Activated naive CD8-positive, alpha-beta T cell treated with anti-CD3 and anti-CD28 coated beads, Interleukin-2, amount 10 ng/mL, durations not matched to agents 7 days and 5 days (primary cell): ENCODE measurements at places on chromosomes 5 and 9.

GRCh38 chr9:70421272-70422180 lies 7.1 kb upstream of the KLF9 start:
- no peak for DNase-seq

- no peak for DNase-seq
Measured at GRCh38 chr5:43225649-43226245, 33.7 kb downstream of the NIM1K start.

- no peak for DNase-seq
Measured at GRCh38 chr9:92600462-92601261, 64.9 kb upstream of the ECM2 start.

DNA sequence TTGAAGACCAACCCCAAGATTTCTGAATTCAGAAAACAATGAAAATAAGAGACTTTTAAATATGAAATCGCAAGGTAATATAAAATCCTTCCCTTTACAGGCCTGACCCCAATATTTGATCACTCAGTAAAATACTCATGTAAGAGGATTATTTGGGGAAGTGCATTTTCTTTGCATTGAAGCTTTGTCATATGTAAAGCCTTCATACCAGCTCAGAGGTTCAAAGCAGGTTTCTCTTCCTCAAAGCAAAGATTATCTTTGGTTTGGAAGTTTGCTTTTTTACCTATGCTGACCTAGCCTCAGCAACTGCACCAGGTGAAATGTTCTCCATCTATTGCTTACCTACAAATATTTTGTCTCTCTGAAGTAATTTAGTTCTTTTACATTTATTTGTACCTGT lies 106.5 kb upstream of the PARP8 start:
- no peak for DNase-seq

DNA sequence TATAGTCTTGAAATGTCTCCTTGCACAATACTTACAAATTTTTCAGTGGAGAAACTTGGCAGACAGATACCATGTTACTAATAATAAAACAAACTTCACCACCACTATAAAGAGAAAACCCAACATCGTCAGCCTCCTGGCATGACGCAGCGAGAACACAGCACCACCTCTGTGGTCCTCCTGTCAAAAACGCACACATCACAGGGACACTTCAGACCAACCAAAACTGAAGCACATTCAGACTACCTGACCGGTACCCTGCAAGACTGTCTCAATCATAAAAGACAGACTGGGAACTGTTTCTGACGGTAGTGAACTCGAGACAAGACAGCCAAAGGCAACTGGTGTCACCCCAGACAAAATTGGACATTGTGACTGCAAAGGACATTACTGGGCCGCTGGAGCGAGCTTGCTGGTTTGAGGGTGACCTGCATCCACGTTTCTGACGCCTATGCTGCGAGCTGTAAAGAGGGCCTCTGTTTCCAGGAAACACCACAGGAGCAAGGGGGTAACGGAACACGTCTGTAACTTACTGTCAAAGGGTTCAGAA lies 34.4 kb downstream of the NSUN2 start:
- DNase-seq = no peak

DNA sequence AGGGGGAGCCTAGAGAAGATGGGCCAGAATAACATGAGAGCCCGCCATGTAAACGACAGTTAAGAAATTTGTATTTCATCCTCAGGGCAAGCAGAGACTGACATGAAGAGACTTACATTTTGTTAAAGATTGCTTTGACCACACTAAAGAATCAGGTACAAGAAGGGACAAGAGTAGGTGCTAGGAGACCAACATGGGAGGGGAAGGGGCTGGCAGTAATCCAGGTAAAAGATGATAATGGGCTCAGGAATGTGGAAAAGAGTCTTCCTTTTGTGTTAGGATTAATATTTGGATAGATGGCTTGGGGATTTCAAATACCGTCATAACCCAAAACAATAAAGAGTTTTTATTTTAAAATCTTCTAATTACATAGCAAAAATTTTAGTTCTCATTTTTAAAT lies 137.3 kb downstream of the ZNF462 start:
- DNase-seq = no peak

GRCh38 chr5:83474161-83474796 lies 2.7 kb downstream of the VCAN start:
- DNase-seq = peak; percentile 59

DNA sequence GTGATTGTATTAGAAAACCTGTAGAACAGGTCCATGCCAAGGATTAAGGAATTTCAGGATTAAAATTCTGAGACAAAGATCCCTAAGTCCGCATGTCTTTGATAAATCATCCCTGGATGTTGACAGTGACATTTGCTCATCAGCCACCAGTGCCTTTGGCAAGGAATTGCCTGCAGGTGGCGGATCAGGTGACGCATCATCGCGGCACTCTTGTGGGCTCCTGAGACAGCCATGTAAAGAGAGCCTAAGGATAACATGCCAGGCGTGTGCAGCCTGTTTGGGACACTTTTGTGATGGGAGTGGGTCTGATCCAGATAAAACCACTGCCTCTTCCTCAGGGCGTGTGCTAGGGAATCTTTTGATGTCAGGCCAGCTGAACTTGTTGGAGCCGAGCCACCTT lies 40.6 kb downstream of the ADCY2 start:
- no peak for DNase-seq

GRCh38 chr5:40615586-40616170 lies 64.0 kb upstream of the PTGER4 start:
- no peak for DNase-seq

GRCh38 chr5:112419164-112419985 lies at the start of gene EPB41L4A:
Gene EPB41L4A (minus strand): TSS chr5:112419277. CDS start chr5:112419039, 238 bp downstream.
- peak; percentile 48 for DNase-seq

GRCh38 chr9:108040783-108041182 lies 551.2 kb upstream of the KLF4 start:
- DNase-seq = no peak

GRCh38 chr9:7721291-7721690 lies 78.3 kb downstream of the DMAC1 start:
- DNase-seq = no peak

- DNase-seq = no peak
Measured at GRCh38 chr9:126360073-126360472, 33.4 kb downstream of the MVB12B start.

GRCh38 chr5:132473019-132473531 lies 17.5 kb downstream of the IRF1 start:
- DNase-seq = peak; percentile 84

DNA sequence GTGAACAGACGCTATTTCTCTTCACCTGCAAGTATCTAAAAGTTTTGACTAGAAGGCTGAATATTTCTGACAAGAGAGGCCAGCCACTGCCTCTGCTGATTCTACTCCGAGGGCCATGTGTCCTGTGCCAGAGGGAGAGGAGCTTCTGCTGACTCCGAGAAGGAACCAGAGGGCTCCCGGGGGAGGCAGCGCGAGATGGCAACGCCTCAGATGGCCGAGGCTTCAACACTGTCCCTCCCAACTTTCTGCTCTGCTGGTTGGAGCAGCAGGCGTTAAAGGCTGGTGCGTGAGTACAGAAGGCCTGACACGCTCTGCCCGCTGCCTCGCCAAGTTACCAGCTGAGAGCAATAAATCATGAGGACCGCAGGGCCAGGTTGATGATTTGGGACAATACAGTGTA lies 178.8 kb downstream of the GAPVD1 start:
- no peak for DNase-seq

GRCh38 chr5:179134511-179134910 lies 74.3 kb downstream of the ZNF354C start:
- no peak for DNase-seq

DNA sequence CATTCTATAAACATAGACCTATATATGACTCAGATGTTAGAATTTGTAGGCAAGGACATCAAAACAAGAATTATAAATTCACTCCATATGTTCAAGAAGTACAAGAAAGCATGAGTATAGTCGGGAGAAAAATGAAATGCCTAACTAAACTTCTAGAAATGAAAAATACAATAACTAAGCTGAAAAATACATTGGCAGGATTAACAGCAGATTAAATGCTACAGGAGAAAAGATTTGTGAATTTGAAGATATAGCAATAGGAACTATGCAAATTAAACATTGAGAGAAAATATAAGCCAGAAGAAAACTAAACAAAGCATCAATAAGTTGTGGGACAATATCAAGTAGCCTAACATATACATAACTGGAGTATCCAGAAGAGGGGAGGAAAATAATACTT lies 55.3 kb upstream of the PRSS3 start:
- DNase-seq = no peak

DNA sequence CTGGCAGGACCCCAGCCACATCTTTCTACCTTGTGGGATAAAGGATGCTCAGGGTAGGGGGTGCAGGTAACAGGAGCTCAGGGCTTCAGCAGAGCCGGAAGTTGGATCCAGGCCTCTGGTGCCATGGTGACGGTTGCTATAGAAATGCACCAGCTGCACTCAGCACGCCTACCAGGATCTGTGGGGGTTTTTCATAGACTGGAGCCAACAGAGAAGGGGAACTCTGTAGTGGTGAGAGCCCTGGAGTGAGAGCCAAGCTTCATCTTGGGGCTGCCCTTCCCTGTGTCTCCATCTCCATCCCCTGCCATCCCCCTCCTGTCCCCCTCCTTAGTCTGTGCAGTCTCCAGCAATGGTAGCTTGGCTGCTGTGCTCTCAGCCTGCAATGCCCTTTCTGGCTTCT lies 27.5 kb upstream of the BOD1 start:
- DNase-seq = no peak

DNA sequence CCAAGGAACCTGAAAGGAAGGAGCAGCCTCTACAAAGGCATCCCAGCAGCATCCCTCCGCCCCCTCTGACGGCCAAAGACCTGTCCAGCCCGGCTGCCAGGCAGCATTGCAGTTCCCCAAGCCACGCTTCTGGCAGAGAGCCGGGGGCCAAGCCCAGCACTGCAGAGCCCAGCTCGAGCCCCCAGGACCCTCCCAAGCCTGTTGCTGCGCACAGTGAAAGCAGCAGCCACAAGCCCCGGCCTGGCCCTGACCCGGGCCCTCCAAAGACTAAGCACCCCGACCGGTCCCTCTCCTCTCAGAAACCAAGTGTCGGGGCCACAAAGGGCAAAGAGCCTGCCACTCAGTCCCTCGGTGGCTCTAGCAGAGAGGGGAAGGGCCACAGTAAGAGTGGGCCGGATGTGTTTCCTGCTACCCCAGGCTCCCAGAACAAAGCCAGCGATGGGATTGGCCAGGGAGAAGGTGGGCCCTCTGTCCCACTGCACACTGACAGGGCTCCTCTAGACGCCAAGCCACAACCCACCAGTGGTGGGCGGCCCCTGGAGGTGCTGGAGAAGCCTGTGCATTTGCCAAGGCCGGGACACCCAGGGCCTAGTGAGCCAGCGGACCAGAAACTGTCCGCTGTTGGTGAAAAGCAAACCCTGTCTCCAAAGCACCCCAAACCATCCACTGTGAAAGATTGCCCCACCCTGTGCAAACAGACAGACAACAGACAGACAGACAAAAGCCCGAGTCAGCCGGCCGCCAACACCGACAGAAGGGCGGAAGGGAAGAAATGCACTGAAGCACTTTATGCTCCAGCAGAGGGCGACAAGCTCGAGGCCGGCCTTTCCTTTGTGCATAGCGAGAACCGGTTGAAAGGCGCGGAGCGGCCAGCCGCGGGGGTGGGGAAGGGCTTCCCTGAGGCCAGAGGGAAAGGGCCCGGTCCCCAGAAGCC lies 30.8 kb downstream of the CD180 start:
- DNase-seq = peak; percentile 88

GRCh38 chr5:97297704-97298091 lies 114.7 kb upstream of the RIOK2 start:
- no peak for DNase-seq

DNA sequence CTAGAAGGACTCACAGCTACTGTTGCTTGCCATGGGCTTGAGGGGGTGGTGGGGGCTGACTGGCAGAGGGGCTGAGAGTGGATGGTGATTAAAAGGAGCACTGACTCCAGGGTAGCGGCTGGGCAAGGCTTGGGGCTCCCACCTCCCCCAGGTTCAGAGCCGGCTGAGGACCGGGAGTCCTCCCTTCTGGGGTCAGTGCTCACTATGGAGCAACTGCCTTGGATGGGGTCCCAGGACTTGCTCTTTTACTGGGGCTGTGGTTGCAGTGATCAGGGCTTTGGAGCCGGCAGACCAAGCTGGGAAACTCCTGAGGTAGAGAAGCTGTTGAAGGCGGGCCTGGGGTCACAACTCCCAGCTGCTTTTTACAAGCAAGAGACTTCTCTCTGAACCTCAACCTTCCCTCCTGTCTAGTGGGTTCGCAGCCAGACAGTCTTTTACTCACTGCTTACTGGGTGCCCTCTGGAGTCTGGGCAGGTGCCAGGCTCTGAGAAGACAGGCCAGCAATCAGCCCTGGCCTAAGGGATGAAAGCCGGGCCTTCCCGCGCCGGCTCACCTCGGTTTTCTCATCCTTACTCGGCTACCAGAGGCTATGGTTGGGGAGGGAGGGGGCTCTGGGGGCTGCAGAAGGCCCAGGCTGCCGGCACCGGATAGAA lies 795 bp upstream of the ASS1 start:
- DNase-seq = no peak

GRCh38 chr9:124078641-124079040 lies 67.1 kb downstream of the LHX2 start:
- DNase-seq = no peak

DNA sequence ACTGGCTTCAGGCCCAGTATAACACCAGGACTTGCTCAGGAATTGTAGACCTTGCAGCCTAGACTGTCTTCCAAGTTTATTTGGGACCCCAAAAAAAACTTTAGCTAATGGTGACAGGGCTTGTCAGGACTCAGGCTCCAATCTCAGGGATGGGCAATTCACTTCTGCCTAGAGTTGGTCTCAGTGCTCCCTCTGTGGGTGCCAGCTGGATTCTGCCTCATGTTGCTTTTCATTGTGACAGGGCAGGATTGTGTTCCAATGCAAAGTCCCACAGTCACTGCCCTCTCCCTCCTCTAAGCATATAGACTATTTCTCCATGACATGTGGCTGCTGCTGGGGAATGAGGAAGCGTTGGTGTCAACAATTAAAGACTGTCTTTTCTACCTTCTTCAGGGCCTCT lies 174.7 kb downstream of the CYLC2 start:
- no peak for DNase-seq

DNA sequence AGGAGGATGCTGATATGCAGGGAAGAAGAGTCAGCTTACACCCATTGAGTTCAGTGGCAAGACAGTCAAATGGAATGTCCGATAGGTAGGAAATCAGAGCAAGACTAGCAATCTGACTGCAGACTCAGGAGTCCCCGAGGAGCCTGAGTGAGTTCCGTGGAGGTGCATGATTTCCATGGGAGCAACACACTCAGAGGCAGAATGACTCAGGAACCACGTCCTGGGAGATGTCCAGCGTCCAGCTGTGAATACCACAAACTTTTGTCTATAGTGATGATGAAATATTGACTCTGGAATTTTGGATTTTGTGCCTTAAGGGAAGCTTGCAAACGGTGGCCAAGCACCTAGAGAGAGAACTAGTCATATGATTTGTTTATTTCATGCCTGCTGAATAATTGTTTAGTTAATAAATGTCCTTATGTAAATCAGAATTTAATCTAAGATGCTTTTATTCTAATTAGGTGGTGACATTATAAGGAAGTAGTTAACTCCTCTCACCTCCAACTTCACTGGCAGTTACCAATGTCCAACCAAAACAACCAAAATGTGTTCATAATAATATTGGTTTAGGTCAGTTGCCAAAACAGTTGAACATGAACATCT lies 100.4 kb downstream of the PDE4D start:
- DNase-seq = no peak

GRCh38 chr9:115799734-115800133 lies 353.9 kb upstream of the PAPPA start:
- DNase-seq = no peak

- DNase-seq = peak; percentile 64
Measured at GRCh38 chr5:132019857-132020555, 8.5 kb upstream of the ACSL6 start.
